ENCODE measurements at places on chromosomes 12 and 14.

- no peak for DNase-seq
Measured at GRCh38 chr14:49991491-49991890, 98.6 kb downstream of the ARF6 start.

GRCh38 chr14:58626431-58626831 lies 11.3 kb upstream of the DACT1 start:
- no peak for DNase-seq

- DNase-seq = no peak
Measured at GRCh38 chr12:120984351-120984898, 6.1 kb downstream of the HNF1A start.

DNA sequence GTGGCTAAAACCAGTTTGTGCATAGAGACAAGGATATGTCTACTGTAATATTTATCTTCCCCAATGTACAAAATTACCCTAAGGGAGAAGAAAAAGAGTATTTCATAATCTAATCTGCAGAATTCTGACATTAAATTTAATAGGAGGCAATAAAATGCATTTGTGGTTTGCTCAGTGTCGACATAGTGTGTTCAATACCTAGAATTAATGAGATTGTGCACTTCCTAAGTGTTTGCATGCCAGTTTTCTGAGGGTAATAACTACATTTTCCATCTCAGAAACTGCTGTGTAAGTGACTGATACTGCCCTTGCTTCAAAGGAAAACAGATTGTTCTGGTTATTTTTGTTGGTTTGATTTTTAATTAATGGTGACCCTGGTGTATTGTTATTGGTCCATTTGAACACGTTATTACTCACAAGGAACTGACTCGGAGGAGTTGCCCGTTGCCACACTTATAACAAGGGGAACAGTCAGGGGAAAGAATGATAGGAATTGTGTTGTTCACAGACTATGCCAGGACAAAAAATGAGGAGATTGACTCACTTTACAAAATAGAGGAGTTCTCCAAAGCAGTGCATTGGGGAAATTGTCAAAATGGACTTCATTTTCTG lies 960.3 kb upstream of the TMEM132C start:
- DNase-seq = no peak

DNA sequence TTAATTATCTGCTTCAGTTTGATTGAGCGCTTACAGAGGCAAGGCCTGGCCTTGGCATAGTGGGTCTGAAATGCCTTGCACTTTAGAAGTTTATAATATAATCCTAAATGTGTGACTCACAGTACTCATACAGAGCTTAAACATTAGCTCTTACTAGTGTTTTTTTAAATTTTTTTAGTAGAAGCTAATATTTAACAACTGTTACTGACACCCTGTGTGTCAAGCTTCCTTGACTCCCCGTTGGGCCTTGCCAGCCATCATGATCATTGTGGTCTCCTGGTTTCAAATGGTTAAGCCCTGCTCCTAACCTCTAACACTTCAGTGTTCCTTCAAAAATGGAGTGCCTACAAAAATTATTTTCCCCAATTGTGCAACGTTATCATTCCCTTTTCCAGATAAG lies 126.9 kb downstream of the GALC start:
- DNase-seq = no peak

- no peak for DNase-seq
Measured at GRCh38 chr12:125013816-125014442, 20.5 kb downstream of the BRI3BP start.

GRCh38 chr12:11500188-11500860 lies 105.0 kb upstream of the PRB2 start:
- DNase-seq = peak; percentile 56

DNA sequence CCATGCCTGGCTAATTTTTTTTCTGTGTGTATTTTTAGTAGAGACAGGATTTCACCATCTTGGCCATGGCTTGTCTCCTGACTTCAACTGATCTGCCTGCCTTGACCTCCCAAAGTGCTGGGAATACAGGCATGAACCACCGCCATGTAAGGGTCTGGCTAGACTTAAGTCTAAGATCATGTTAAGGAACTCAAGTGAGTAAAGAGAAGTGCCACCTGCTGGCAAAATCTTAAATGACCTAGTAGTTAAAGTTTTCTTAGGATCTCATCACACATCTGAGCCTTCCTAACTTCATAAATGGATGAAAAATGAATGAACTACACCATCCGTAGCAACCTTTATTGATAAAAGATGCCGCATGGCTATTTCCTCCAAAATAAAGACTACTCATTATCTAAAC lies 1.7 kb upstream of the C12orf56 start:
- no peak for DNase-seq

DNA sequence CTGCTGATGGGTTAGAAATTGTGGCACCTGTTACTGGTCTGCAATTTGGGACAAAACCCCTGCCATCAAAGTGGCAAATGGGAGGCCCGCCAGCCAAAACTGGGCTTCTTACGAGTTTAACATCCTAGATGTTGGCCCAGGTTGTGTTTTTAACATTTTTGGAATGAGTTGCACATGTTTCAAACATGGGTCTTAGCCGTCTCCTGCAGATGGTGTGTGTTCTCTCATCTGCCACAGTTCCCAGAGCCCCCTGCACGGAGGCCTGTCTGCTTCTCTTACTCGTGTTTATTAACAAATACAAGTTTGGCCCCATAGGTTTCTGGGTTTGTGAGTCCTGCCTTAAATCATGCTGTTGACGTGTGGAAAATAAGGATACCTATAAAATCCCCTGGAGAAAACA lies 46.5 kb downstream of the CACNA2D4 start:
- no peak for DNase-seq

- no peak for DNase-seq
Measured at GRCh38 chr12:122452701-122453285, 30.3 kb upstream of the CLIP1 start.

GRCh38 chr12:22101749-22102243 lies 55.8 kb downstream of the CMAS start:
- no peak for DNase-seq

GRCh38 chr12:47097276-47097896 lies 17.6 kb upstream of the AMIGO2 start:
- no peak for DNase-seq

- no peak for DNase-seq
Measured at GRCh38 chr14:104440297-104440956, 139.1 kb upstream of the C14orf180 start.

DNA sequence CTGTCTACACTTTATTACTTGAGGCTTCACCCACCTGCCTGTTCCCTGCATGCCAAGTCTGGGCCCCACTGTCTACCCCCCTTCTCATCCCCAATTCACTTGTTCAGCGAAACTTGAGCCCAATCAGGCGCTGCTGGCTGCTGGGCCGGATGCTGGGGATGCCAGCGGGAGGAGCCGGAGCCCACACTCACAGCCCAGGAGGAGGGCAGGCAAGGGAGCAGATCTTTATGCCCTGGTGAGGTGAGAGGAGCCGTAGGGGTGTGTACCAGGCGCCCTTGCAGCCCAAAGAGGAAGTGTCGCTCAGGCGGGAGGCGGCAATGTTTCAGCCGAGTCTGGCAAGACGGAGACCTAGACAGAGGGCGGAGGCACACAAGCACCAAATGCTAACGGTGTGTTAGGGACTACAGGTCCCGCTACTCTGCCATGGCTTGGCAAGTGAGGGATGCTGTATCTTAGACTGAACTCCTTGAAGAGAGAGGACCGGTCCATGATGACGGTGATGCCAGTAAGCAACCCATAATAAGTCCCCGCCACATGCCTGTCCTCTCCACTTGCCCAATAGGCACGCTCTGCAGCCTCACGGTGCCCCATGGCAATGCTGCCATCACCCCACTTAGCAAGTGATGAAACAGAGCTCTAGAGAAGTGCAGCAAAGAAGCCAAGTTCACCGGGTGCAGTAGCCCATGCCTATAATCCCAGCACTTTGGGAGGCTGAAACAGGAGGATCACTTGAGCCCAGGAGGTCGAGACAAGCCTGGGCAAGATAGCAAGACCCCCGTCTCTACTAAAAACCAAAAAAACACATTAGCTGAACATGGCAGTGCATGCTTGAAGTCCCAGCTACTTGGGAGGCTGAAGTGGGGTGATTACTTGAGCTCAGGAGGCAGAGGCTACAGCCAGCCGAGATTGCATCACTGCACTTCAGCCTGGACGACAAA lies 41.6 kb downstream of the LRRC74A start:
- no peak for DNase-seq

DNA sequence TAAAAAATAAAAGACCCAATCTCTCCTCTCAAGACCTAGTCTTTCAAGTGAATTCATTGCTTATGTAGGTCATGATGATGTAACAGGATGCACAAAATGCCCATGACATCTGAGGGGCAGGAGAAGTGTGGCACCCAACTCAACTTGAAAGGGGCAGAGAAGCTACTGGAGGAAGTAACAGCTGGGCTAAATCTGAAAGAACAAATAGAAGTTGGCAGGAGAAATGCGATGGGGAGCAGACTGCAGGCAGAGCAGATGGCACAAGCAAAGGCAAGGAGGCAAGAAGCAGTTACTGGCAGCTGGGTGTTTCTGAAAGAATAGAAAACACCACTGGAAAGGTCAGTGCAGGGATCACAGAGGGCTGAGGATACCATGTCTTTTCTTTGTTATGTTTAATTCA lies 14.6 kb downstream of the SLC38A4 start:
- DNase-seq = no peak

DNA sequence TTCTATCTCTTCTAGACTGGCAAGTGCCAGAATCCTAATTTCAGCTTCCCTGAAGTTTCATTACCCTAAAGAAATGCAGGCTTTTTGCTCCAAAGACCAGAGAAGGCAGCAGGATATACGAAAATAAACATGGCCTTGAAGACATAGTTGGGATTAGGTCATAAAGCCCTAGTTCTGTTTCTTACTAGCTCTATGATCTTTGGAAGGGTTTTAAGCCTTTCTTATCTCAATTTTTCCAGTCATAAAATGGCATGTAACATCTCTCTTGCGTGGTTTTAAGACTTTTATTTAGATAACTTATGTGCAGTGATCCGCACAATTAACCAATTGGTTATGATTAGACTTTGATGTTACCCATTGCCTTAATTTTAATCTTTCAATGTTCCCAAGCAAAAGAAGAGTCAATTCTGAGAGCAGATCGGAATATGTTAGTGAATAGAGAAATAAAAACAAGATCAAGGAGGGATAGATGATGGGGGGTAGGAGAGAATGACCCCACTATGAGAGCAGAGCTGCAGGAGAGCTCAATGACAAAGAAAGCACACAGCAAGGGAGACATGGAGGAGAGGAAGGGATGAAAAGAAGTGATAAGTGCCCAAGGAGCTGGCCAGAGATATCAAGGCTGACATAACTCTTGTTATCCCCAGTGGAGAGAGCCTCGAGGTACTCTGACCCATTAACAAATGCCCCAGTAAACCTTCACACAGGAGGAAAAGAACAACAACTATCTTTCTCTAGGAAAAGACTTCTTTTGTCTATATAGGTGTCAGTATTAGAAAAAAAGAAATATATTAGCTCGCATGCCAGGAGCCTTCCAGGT lies 53.0 kb upstream of the ANP32D start:
- no peak for DNase-seq

- no peak for DNase-seq
Measured at GRCh38 chr12:53532021-53532420, 24.7 kb upstream of the NPFF start.

DNA sequence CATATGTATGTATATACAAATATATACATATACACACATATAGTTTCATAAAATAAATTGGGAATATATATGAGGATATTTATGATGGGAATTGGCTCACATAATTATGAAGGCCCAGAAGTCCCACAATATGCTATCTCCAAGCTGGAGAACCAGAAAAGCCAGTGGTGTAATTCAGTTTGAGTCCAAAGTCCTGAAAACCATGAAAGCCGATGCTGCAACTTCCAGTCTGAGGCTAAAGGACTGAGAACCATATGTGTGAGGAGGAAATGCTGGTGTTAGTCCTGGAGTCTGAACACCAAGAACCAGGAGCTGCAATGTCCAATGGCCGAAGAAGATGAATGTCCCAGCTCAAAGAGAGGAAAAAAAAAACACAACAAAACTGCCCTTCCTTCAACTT lies 65.5 kb upstream of the PRKD1 start:
- no peak for DNase-seq

GRCh38 chr12:108333898-108334699 lies 5.0 kb downstream of the CMKLR1 start:
- DNase-seq = no peak

DNA sequence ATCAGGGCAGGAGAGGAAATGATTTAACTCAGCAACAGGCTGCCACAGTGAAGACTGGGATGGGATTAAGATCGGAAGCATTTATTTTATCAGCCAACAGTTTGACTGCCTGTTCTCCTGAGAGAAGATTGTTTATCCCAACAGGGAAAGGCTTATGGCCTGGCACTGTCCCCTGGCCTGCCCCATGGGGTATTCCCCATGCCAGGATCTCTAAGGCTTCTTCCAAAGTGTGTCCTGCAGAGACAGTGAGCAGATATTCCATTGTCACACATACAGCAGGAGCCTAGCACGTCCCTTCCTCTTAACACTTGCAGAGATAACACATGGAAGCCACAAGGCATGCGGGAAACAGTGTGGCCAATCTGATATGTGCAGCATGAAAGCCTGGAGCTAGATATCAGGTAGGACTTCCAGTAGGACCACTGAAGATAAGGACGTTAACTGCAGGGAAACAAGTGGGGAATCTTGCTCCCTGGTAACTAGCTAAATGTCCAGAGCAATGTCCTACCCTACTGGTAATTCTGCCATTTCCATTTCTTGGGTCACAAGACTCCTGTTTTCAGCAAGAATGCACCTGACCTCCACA lies 48.2 kb downstream of the IQSEC3 start:
- no peak for DNase-seq

- no peak for DNase-seq
Measured at GRCh38 chr12:98983647-98984046, 338.6 kb downstream of the APAF1 start.

- no peak for DNase-seq
Measured at GRCh38 chr12:131383291-131383690, 327.6 kb upstream of the SFSWAP start.

- no peak for DNase-seq
Measured at GRCh38 chr12:28759333-28759732, 389.7 kb upstream of the FAR2 start.

- no peak for DNase-seq
Measured at GRCh38 chr12:117671734-117672133, 297.1 kb downstream of the KSR2 start.

- no peak for DNase-seq
Measured at GRCh38 chr14:88324930-88325329, 1.9 kb upstream of the KCNK10 start.

DNA sequence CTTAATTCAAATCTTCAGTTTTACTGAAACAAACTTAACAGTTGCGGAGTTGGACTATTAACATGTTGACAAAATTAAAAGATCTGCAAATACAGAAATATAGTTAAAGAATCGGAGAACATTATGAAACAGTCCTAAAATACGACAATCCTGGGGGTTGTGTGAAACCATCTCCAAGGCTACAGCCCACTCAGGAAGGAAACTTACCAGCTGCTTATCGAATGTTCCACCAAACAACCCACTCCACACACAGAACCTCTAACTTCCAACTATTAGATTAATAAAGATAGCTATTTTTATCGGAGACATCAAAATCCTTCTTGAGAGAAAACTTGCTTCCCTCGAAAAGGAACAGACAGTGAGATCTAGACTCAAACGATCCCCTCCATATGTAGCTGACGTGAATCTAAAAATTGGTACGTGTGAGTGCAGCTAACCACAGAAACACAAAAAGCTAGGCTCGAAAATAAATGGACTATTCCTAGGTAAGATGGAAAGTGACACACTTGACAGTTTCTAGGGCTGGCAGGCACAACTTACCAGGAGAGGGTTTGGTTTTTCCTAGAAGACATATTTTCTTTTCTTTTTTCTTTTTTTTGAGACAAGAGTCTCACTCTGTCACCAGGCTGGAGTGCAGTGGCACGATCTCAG lies 12.9 kb downstream of the VPS37B start:
- DNase-seq = no peak

- DNase-seq = no peak
Measured at GRCh38 chr12:7694556-7695236, 879 bp downstream of the GDF3 start.

GRCh38 chr14:99681101-99681831 lies 2.8 kb upstream of the CYP46A1 start:
- DNase-seq = no peak

All from activated CD4-positive, alpha-beta T cell treated with anti-CD3 and anti-CD28 coated beads, Interleukin-2, amount 50 U/mL, for 24 hours (primary cell).